ENCODE measurements at places on chromosomes 1 and 21.

DNA sequence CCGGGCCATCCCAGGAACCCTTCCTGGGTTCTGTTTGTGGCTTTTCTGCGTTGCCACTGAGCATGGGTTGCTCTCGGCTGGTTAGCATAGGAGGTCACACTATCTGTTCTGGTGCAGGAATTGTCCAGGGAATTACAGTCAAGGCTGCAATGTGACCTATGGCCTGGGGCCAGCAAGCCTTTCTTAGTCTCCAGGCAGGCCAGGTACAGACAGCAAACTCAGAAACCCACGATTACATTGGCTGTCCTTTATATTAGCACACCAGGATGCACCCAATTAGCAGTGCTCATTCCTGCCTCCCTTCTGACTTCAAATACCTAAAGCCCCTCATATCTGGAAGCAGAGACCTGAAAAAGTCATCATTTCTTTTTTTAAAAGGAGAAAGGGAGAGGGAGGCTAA lies 55.2 kb downstream of the CD247 start:
- no peak for DNase-seq

DNA sequence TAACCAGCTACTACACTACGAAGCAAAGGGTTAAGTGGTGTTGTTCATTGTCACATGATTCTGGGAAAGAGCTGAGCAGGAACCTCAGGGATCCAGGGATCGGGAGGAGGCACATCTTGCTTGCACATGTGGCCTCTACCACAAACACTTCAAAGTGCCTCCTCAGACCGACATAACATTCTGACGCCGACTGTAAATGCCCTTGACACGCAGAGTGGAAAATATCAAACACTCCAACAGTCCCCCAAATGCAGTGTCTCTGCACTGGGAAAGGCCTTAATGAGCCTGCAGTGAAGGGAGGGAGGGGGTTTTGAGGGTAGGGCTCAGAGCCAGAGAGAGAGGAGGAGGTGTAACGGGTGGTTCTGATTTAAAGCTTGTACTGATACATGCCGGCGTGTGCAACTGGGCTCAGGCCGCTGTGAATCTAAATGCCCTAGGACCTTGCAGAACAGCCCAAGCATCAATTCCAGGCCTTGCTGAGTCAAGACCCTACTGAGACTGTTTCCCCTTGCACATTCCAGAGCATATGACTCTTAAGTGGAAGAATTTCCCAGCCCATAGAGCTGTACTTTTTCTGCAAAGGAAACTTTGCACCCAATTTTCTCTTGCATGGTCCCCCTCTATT lies 163.7 kb downstream of the NTMT2 start:
- no peak for DNase-seq

DNA sequence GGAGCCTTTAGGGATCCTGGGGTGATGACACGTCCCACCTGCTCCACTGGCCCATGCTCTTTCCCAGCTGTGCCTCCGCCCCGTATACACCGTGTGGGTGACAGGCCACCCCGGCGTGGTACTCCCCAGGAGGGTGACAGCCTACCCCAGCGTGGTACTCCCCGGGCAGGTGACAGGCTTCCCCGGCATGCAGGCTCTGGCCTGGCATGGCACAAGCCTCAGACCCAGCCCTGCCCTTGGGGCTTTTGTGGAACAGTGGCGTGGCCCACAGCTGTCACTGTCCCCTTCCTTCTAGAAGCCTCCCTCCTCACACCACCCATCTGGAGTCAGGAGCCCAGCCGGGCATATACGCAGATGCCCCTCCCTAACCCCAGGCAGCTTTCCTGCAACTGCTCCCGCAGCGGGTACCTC lies 4.7 kb upstream of the PFKL start:
- DNase-seq = no peak

GRCh38 chr1:93605812-93606512 lies 75.7 kb downstream of the BCAR3 start:
- no peak for DNase-seq

DNA sequence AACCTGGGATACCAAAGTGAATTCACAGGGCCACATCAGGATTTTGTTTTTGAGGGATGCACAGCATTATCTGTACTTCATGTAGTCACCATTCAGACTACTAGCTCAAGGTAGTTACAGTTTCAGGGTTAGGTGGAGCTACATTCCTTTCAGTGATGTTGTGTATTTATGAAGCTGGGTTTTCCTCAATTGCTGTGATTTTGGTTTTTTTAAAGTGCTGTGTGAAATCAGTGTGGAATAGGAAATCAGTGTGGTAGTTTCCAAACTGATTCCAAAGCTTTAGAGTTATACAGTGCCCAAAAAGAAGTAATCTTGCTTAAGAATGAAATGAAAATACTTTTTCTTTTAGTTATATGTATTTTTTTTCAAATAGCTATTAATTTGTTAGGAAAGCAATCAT lies 95.8 kb downstream of the PKN2 start:
- DNase-seq = no peak

DNA sequence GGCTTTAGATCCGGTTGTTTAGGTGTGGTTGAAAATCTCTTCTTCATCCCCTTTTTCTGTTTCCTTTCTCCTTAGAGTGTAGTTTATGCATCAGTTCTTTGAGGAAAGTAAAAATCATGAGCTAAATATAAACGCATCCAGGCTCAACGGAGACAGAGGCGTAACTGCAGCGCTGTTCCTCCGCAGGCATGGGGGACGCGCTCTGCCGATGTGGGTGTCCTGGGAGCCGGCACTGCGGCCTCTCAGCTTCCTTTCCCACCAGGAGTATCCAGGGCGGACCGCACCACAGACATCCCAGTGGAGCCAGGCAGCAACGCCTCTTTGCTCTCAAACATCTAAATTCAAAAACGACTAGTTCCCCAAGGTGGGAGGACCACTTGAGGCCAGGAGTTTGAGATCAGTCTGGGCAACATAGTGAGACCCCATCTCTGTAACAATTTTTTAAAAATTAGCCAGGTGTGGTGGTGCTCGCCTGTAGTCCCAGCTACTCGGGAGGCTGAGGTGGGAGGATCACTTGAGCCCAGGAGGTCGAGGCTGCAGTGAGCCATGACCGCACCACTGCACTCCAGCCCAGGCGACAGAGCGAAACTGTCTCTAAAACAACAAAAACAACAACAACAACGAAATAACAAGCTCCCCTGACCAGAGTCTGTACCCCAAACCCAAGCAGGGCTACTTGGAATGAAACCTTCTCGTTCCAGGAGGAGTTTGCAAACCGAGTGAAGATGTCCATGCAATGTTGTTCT lies 16.4 kb downstream of the SLC45A1 start:
- no peak for DNase-seq

DNA sequence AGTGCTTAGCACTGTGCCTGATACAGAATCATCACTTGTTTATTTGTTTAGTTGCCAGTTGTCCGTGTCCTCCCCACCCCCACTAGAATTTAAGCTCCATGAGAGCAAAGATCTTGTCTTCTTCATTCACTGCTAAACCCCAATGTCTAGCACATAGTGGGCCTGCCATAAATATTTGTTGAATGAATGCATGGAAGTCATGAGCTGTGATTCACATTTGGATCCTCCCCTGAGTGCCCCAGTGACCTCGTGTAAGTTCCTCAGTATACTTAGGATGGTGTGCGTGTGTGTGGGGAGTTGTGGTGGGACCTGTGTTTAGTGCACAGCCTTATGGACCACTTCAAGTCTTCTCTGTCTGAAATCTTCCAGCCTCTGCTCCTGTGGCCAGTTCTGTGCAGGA lies 23.1 kb downstream of the IER5 start:
- DNase-seq = no peak

GRCh38 chr1:2212274-2212531 lies 15.9 kb upstream of the SKI start:
- no peak for DNase-seq

GRCh38 chr1:237975903-237976302 lies 85.2 kb upstream of the ZP4 start:
- no peak for DNase-seq

DNA sequence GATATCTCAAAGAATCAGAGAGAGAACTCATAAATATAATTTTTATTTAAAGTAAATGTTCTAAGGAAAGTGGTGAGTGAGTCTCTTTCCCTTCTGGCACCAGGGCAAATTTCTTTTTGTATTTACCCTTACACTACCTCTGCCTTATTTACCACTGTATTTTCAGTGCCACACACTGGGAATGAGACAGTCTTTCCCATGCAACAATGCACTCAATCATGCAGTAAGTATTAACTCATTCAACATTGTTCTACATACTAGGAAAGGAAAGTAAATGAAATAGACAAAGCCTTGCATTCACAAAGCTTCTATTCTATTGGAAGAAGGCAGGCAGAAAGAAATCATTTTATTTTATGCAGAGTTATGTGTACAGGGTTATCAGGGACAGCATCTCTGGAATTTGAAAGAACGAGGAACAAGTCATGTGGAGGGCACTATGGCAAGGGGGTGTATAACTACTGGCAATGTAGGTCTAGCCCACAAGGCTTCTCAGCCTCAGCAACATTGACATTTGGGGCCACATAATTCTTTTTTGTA lies 129.8 kb upstream of the PRDX6 start:
- DNase-seq = no peak

- no peak for DNase-seq
These were observed 47.0 kb upstream of the POU2F1 start for GRCh38 chr1:167173516-167174184.

DNA sequence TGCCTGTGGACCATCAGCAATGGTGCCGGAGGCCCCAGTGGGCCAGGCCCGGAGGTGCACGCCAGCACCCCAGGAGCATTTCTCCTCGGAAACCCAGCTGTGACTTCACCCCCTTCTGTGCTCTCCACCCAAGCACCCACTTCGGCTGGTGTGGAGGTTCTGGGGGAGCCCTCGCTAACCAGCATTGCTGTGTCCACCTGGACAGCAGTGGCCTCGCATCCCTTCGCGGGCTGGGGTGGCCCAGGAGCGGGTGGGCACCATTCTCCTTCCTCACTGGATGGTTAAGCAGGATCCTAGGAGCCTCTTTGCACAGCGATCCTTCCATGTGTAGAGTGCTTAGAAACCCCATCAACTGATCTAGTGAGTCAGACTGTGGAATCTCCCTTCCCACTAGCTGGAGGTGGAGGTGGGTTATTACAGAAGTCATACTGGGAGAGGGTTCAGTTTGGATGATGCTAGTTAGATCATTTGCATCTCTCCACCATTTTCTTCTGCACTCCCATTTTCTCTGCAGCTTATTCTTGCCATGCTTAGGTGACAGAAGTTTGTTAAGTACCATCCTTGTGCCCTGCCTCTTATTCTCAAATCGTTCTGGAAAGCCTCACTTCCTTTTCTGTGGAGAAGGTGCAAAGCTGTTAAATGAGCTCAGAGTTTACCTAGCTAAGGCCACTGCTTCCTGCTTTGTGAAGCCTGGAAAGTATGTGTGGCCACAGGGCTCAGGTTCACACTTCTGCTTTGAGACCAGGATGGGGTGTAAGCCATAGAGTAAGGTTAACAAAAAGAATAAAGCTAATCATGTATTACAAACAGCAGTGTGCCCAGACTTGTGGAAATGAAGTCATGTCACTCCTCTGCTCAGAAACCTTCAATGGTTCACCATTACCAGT lies 32.3 kb downstream of the TBX19 start:
- DNase-seq = no peak

DNA sequence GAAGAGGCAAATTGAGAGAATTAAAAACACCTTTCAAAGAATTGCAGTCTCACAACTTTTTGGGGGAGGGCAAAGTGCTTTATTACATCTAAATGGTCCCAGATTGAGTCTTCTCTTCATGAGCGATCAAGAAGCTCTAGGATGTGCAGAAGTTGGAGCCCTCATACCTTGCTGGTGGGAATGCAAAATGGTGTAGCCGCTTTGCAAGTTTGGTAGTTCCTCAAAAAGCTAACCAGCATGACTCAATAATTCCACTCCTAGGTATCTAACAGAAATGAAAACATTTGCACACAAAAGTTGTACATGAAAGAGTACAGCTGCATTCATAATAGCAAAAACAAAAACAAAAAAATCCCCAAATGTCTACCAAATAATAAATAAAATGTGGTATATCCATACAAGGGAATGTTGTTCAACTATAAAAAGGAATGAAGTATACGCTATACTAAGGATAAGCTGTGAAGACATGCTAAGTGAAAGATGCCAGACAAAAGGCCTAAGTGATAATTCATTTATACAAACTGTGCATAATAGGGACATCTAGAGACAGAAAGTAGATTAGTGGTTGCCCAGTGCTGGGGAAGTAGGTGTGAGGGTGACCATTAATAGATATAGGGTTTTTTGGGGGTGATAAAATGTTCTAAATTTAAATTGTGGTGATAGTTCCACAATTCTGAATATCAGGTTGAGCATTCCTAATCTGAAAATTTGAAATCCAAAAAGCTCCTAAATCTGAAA lies 55.2 kb downstream of the SELENOF start:
- no peak for DNase-seq

DNA sequence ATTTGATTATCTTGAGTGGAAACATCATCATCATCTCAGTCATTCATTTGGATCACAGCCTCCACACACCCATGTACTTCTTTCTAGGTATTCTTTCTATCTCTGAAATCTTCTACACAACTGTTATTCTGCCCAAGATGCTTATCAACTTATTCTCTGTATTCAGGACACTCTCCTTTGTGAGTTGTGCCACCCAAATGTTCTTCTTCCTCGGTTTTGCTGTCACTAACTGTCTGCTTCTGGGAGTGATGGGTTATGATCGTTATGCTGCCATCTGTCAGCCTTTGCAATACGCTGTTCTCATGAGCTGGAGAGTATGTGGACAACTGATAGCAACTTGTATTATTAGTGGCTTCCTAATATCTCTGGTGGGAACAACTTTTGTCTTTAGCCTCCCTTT lies 19.3 kb downstream of the OR10R2 start:
- DNase-seq = no peak

DNA sequence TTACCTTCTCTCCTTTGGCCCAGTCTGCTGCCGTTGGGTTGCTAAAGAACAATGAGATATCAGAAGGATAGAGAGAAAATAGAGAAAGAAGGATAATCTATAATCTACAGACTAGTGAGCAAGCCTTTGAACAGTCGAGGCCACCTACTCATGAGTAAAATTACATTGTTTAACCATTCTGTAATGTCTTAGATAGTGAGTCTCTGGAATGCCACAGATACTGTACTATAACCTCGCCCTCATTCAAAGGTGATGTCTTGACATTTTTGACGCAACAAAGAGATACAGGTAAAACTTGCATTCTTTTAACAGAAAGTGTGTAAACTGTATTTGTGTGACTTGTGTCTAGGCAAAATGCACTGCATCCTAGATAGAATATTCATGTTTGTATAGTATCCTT lies 77.9 kb downstream of the LAMC1 start:
- DNase-seq = no peak

- DNase-seq = no peak
These were observed 228.8 kb upstream of the KAZN start for GRCh38 chr1:14369526-14370213.

DNA sequence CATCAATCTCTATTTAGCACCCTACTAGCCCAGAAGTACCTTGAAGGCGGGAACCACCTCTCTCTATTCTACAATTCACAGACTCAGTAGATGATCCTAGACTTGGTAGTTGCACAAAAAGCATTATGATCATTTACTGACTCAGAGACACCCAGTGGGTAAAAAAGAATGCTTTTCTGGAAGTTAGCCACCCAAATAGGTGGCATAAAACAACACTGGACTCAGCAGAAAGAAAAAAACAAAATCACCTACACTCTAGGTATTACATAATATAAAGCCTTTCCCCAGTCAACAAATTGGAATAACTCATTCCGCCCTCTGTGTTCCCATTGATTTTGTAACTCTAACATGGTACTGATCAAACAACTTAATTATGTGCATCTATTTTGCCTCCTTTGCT lies 126.3 kb downstream of the PTPN14 start:
- no peak for DNase-seq

GRCh38 chr1:41319807-41320711 lies 41.2 kb upstream of the FOXO6 start:
- DNase-seq = no peak

- no peak for DNase-seq
These were observed 51.6 kb downstream of the ZMYM4 start for GRCh38 chr1:35319988-35320713.
